Fibroblast of villous mesenchyme (primary cell): ENCODE measurements at places on chromosomes 4 and X. TPM values are rescaled to one million over a fixed set of nuclear protein-coding genes. Genes with fewer than 3 reads are reported as not detected.
A peak's percentile ranks its signal among the peaks of the same experiment; 100 is the strongest.

Gene HS6ST2
- total RNA-seq, result not detected in 2 replicates

Gene SLIT2
- total RNA-seq, result 8.4 and 20.7 TPM in 2 replicates

DNA sequence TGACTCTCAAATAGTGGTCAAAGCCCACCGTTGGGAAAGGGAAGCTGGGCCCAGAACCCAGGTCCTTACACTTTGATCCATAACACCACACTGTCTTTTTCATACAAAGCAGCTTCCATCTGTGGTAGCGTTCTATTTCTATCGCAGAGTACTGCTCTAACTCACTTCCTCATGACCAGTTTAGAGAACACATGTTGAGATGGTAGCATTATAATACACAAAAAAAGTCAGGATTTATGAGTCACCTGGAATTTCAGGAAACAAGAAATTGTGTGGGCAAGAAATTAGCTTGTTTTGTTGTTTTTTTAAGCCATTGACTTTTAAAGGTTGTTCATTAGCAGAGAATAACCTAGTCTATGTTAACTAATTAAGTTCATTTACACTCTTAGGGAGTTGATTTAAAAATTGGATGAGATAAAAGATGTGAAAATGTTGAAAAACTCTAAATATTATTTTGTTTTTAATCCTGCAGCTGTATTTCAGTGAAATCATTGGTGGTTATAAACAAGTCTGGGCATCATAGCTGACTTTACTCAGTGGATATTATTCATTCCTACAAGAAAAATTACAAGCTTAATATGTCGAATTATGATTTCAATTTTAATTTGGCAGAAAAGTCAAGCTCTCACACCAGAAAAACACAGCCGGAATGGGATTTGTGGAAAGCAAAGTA lies 1011.1 kb upstream of the HS3ST1 start:
- DNase-seq, result no peak

- peak; percentile 74 for DNase-seq
These were observed 32.8 kb downstream of the ELOVL6 start for GRCh38 chr4:110165382-110166286.

Gene MAGEB17
- total RNA-seq, result not detected in 2 replicates

DNA sequence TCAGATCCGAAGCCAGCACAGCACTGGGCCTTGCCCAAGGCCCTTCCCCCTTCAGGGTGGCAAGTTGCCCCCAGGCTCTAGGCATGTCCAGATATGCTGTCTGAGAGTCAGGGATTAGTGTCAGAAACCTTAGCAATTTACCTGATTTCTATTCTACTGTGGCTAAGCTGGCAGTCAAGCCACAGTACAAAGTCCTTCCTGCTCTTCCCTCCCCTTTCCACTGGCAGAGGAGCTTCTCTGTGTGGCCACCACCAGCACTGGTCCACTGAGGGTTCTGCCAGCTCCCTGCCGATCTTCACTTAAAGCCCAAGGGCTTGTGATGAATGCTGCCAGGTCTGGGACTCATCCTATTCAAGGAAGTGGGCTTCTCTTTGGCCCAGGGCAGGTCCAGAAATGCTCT lies 324.5 kb upstream of the RPS6KA3 start:
- DNase-seq, result no peak

Gene KCNE5
- 0.32 TPM in 1 of 2 replicates, not detected in the other for total RNA-seq

DNA sequence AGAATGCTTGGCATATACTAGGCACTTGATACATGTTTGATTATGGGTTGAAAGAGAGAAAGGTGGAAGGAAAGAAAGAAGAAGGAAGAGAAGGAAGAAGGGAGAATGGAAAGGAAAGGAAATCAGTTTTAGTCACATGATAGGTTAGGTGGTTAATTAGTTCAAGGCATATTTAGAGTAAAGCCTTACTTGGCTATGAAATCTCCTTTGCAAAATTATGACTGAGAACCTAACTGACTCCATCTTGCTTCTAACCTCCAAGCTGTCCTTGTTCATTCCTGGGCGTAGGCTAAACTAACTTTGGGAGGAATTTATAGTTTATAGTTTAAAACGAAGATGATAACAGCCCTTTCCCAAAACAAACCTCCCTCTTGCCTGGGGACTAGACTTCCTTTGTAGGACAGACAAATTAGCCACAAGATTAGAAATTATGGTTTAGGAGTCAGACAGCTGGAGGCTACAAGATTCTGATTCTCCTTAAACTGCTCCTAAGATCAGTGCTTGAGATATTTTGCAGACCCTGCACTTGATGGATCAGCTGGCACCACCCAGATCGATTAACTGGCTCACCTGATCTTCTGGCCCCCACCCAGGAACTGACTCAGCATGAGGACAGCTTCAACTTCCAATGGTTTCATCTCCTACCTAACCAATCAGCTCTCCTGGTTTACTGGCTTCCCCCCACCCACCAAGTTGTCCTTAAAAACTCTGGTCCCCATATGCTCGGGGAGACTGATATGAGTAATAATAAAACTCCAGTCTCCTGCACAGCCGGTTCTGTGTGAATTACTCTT lies 55.0 kb downstream of the TXK start:
- no peak for DNase-seq

- DNase-seq, result no peak
These were observed 15.6 kb downstream of the RBM47 start for GRCh38 chr4:40614031-40614430.

GRCh38 chrX:105662248-105662647 lies 160.1 kb upstream of the NRK start:
- DNase-seq, result no peak

GRCh38 chrX:47214435-47215077 lies 3.9 kb upstream of the CDK16 start:
- DNase-seq, result no peak

- DNase-seq, result peak; percentile 41
These were observed at the start of gene PCDH19 for GRCh38 chrX:100409610-100410590. PCDH19 (minus strand) TSS chrX:100410273; CDS start chrX:100408597, 1,676 bp downstream.

GRCh38 chr4:42570221-42570620 lies 86.7 kb downstream of the ATP8A1 start:
- DNase-seq, result no peak

DNA sequence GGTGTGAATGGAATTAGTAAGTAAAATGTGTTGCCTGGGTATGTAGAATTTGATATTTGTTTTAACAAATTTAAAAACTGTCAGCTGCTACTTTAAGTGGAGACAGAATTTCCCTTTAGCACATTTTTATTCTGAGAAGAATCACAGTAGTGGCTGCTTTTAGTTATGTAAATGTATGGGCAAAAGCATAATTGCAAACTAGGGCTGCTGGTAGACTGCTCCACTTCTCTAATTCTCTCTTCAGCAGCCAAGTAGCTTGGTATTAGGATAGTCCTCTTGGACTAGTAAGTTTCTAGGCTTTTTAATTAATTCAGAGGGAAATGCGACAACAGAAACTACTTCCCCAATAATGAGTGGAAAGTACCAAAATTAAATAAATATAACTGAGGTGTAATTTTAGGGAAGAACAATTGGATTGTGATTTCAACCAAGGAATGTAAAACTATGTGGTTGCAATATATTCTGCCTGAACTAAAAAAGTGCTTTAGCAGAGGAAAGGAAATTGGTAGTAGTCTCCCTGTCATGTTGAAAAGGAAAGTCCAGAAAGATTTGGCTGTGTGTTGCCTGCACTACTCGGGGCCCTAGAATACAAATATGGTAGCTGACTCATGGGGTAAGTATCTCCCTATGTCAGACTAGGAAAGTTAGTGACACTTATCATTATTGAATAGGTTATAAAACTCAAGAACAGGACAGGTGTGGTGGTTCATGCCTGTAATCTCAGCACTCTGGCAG lies 9.2 kb upstream of the EIF4E start:
- DNase-seq, result peak; percentile 19

Gene GPRASP2
- total RNA-seq, result 13.5 and 15.5 TPM in 2 replicates

Gene SMIM10
- total RNA-seq, result 4.3 and 6.8 TPM in 2 replicates

- DNase-seq, result peak; percentile 1
These were observed 63.1 kb downstream of the NPY2R start for GRCh38 chr4:155271557-155271956.

Gene NEUROG2
- total RNA-seq, result not detected in 2 replicates

- DNase-seq, result no peak
These were observed 12.8 kb downstream of the CYSLTR1 start for GRCh38 chrX:78314561-78314960.

DNA sequence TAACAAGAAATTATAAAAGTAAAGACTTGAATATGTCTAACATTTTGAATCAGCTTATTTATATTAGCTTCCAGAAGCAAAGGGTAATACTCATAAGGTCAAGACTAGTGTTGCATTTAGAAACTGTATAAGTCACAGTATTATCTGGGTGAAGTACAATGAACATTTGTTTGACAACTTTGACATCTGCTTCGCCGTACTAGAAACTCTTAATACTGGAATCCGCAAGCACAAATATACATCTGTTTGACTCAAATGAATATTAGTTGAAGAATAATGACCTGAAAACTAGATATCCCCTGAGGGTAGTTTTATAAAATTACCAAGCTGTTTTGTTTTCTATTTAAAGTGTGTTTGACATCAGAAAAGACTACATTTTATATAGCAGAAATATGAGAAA lies 135.4 kb upstream of the ATOH1 start:
- no peak for DNase-seq

Gene GLRA2
- total RNA-seq, result 0.32 TPM in 1 of 2 replicates, not detected in the other

DNA sequence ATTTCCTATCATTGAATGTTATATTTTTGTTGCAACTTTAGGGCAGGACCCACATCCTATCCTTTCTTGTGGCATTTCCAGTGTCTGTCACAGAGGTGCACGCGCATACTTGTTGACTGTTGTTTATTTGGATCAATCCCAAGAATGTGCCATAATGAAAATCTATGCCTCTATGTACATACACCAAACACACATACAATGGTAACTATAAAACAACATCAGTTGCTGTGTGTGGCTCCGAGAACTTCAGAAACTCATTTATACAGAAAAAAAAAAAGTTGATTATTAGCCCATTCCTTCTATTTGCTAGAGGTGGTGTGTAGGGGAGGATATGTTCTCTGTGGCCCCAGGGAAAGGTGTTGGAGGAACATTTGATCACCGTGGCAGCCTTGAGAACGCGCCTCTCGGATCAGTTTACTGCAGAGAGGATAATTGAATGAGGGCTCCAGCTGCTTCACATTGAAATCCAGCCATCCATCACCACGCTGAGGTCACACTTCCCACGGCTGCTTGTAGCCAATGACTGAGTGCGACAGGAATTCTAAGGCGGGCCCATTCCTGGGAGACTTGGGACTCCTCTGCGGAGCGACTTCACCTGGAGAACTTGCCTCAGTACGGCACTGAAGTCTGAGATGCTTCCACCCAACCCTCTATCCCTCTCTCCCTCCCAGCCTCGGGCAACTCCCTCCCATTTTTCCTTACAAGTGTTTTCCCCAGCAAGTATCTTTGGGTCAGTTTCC lies 19.5 kb downstream of the SMPX start:
- DNase-seq, result no peak

DNA sequence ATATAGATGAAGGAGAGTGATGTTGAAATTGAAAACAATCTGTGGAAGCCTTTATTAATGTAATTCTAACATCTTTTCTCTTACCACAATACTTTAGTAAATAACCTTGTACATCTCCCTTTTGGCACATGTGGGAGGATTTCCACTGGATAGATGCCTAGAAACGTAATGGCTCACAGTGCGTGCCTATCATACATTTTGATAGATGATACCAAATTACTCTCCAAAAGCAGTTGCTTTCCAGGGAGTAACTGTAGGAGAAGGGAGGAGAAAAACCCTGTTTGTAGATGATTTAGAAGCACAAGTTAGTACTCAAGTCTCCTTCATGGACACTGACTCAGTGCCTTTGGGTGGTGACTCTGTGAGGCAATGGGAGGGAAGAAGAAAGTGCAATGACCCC lies 476.3 kb downstream of the CCSER1 start:
- no peak for DNase-seq

Gene LIN54
- total RNA-seq, result 12.6 and 16.8 TPM in 2 replicates

GRCh38 chrX:123455693-123456092 lies 271.6 kb downstream of the GRIA3 start:
- DNase-seq, result no peak

Gene ASB11
- not detected in 2 replicates for total RNA-seq
